ENCODE measurements at places on chromosomes 5 and 9.

DNA sequence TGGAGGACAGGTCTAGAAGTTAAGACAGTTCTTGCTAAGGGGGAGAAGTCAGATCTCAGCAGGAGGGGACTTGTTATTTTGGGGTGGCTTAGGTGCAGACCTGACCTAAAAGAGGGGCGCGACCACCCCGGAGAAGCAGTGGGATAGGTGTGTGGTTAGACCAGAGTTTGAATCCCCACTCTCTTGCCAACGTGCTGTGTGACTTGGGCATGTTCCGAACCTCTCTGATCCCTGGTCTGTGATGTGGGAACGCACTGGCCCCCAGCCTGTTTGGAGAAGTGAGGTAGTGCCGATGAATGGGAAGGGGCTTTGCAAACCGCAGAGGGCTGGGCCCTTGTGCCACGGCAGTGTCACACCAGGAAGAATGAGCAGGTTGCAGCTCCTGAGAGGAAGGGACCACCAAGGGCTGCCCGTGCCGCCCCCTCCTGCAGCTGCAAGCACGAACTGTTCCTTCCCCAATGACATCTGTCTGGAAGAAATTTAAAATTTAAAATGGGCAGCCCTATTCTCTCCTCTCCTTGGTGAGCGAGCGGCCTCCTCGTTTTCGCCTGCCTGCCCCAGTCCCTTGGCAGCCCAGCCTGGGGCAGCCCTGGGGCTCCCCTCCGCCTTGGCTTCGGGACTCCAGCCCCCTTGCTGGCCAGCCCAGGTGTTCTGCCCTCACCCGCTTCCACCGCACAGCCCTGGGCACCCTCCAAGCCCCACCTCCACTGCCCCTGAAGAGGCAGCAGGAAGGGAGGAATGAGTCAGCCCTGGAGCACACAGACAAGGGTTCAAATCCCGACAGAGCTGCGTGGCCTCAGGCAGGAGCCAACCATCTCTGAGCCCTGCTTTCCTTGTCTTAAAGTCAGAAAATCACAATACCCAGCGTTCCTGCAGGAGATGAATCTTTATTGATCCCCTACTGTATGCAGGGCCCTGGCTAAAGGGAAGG lies 1.6 kb downstream of the FIBCD1 start:
- no peak for DNase-seq

GRCh38 chr5:153626836-153627235 lies 136.4 kb downstream of the GRIA1 start:
- no peak for DNase-seq

- no peak for DNase-seq
Observed at GRCh38 chr5:141560725-141561483, 57.9 kb downstream of the DIAPH1 start.

- no peak for DNase-seq
Observed at GRCh38 chr9:91282292-91282691, 79.4 kb downstream of the AUH start.

DNA sequence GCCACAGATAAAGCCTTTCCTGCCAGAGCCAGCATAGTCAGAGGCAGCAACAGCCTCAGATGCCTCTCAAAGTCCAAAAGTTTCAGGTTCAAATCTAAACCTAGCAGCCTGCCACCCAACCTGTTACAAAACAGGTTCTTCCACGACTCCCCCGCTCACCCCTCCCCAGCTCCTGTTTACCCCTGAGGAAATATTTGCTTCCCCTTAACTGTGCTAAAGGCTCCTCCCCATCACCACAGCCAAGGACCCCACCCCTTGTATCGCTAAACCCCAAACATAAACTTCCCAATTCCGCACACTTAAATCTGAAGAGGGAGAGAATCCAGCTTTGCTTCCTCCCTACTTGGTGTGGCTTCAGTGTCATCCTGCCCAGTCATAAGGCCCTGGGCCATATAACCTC lies 15.4 kb upstream of the VDAC1 start:
- DNase-seq, result no peak

- DNase-seq, result no peak
Observed at GRCh38 chr5:142626099-142626498, 59.8 kb downstream of the FGF1 start.

GRCh38 chr5:1777281-1778137 lies 22.1 kb downstream of the MRPL36 start:
- no peak for DNase-seq

DNA sequence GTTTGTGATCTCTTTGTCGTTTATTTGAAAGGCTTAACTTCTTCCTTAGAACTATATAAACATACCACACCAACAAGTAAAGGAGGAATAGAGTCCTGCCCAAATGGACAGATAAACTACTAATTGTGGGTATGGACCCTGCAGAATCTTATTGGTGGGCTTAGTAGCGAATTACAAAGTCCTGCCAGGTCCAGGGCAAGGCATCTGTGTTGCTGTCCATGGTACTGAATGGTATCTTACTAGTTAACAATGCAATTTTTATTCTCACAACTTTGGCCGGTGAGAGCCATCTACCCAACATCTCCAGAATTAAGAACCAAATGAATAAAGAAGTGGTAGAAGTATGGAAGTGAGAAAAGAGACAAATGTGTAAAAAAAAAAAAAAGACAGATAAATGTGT lies 1782.4 kb upstream of the WWC1 start:
- no peak for DNase-seq

DNA sequence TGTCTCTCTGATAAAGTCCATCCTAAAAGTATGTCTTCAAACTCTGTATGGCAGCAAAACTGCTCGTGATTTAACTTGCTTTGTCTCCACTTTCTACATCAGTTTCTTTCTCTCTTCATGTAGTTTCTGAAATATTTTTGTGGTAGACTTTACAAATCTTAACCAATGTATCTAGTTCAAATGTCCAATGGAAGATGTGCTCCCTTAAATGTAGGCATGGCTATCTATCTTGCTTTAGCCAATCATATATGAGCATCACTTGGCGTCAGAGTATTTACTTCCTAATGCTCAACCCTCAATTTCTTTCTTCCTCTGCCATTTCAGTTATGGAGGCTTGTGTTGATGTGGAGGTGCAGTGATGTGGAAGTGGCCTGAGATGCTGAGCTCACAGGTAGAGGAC lies 206.1 kb upstream of the ZNF608 start:
- DNase-seq, result no peak

GRCh38 chr5:172503925-172504700 lies 49.8 kb upstream of the SH3PXD2B start:
- no peak for DNase-seq
